ENCODE measurements at places on chromosomes 12 and 14.
A peak's percentile ranks its signal among the peaks of the same experiment; 100 is the strongest.

DNA sequence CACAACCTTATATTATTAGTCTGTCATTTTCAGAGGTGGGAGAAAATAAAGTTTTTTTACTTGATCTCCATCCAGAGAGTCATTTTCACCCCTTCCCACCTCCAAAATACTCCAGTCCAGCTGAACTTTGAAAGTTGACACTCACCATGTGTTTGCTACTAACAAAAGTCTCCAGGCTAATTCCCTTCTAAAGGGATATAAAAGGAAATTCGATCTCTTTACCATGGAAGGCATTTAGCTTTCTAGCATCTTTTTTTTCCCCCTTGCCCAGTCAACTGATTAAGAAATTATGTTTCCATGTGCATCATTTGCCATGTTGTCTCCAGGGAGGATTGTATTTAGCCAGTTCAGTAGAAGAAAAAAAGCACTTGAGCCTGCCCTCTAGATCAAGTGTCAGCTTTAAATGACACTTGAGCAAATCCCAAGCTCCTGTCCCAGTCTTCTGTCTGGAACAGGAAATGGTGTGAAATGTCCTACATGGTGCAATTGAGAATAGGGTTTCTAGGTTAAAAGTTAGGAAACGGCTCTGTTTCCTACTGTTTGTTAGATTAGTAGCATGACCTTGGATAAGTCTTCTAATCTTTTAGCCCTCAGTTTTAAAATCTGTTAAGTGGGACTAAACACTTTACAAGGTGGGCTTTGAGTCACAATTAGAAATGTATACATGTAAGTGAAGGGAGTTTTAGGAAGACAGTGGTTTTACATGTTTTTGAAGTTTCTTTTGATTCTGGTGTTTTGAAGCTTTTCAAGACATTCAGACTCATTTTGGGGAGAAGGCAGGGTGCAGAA, 67.2 kb downstream of the GNS start:
- peak; percentile 88 for DNase-seq

GRCh38 chr14:103545915-103546651, 16.4 kb downstream of the BAG5 start:
- DNase-seq = no peak

DNA sequence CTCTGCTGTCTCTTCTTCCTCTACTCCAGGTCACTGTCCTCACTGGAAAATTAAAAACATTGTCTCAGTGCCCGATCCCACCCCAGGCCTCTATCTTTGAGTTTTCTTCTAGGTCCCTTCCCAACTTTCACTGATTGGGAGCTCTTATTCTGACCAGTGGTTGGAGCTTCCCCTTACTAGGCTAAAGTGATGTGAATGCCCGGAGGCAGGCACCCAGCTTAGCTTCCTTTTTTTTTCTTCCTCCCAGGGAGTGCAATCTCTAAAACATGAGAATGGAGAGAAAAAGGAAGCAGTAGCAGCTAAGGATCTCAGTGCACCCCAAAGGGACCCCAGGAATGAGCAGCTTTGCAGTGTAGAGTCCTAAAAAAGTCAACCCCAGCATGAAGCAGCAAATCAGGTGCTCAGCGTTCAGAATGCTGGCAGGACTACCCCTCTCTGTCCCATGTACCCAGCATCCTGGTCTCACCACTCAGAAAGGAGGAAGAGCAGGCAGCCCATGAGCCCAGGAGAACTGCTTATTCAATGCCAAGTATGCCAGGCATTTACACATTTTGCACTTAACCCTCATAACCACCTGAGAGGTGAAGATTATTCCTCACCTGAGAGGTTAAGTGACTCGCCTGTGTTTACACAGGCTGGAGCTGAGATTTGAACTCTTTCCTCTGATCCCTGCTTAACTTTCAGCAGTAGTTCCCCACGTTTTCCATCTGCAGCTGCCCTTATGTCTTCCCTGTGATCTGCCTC, 146.2 kb upstream of the PWP1 start:
- DNase-seq = no peak

DNA sequence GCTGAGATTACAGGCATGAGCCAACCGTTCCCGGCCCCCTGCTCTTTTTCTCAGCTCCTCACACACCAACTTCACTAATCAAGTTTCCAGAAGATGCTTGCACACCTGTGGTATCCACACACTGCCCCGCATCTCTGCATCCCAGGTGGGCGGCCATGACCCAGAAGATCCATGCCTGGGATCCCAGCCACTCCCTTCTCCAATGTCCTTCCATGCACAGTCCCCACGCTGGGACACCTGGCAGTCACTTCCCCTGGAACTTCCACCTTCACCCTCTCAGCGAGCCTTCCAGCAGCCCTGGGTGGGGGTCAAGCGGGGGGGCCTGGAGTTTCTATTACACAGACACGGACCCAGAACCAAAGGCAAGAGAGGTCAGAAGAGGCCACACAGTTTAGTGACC, 107.8 kb downstream of the CALM1 start:
- no peak for DNase-seq

DNA sequence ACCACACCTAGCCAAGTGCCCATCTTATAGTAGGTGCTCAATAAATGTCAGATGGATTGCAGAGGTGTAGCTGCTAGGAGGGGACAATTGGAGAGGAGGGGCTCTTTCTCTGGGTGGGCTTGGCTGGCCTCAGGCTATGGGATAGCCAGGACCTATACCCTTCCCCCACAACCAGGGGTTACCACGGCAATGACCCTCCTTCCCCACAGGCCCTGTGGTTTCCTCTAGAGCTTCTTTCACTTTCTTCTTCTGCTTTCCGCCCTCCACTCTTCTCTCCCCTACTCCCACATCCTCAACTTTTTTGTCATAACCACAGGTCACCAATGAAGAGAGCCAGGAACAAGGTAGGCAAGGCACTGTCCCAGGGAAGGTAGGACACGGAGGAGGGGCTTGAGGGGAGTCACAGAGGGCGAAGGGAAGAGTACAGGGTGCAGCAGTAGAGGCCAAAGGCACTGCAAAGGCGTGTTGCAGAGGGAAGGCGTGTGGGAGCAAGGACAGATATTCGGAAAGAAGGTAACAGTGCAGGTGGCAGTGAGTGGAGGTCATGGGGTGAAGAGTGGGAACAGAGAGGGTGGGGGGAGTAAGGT, 1.9 kb upstream of the ITGB7 start:
- no peak for DNase-seq

GRCh38 chr14:26730929-26731618, 133.2 kb upstream of the NOVA1 start:
- peak; percentile 57 for DNase-seq

- no peak for DNase-seq
These were observed 108.7 kb downstream of the CACNA1C start for GRCh38 chr12:2161473-2161872.

GRCh38 chr12:19623751-19624399, 184.6 kb downstream of the AEBP2 start:
- no peak for DNase-seq

- no peak for DNase-seq
These were observed 10.8 kb upstream of the HSPB8 start for GRCh38 chr12:119167902-119168301.

- no peak for DNase-seq
These were observed 57.6 kb upstream of the BEGAIN start for GRCh38 chr14:100644784-100645183.

- peak; percentile 96 for DNase-seq
These were observed 2.2 kb upstream of the KLRG1 start for GRCh38 chr12:8987163-8987562.

DNA sequence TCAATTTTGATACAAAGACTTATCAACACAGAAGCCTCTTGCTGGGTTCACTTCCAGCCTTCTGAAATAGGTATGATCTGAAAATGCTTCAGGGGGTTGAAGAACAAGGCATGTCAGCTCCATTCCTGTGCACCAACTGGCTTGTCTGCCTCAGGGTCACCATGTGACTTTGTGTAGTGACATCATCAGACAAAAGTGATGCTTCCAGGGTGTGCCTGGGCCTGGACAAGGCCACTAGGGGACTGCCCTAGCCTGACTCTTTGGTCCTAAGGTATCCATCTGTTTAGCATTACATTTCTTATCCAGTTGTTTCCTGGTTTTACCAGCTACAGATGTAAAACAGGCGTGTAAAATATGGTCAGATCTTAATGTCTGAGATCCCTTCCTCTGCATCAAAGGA, 155.6 kb downstream of the CAND1 start:
- DNase-seq = no peak

GRCh38 chr14:46490238-46490685, 161.3 kb downstream of the RPL10L start:
- DNase-seq = peak; percentile 50

- DNase-seq = no peak
These were observed 481.4 kb upstream of the TMEM132C start for GRCh38 chr12:127785540-127785939.

DNA sequence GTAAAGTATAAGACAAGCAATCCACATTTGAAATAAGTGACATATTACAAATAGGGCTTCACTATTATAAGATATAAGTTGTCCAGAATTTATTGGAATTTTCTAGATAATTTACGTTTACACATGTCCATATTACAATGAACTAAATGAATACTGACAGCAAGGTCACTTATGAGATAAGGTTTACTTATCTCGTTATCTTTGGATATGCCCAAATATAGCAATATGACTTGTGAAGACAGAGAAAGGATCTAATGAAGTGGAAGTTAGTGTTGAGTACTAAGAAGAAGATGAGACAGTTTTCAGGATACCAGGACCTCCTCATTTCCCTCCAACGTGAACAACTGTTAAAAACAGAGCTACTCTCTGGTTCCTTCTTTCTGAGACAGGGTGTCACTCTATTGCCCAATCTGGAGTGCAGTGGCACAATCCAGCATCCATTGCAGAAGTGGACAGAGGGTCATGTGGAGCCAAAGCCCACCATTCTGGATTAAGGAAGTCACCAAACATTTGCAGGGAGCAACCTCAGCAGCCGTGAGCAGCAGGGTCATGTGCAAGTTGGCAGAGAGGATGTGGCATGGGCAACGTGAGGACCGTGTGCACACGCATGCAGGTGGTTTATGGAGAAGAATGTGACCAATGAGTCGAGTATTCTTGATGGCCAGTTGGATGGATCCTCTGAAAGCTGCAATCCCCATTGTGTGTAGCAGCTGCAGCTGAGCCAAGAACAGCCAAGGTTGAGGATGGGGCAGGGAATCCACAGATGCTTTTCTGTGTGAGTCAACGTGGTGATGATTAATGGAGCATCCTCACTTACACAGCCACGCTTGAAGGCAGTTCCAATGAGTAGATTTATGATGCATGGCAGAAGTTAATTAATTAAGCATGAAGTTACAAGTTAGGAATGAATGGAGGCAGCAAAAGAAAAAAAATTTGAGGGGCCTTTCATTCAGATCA, 111.0 kb downstream of the BICD1 start:
- DNase-seq = no peak

DNA sequence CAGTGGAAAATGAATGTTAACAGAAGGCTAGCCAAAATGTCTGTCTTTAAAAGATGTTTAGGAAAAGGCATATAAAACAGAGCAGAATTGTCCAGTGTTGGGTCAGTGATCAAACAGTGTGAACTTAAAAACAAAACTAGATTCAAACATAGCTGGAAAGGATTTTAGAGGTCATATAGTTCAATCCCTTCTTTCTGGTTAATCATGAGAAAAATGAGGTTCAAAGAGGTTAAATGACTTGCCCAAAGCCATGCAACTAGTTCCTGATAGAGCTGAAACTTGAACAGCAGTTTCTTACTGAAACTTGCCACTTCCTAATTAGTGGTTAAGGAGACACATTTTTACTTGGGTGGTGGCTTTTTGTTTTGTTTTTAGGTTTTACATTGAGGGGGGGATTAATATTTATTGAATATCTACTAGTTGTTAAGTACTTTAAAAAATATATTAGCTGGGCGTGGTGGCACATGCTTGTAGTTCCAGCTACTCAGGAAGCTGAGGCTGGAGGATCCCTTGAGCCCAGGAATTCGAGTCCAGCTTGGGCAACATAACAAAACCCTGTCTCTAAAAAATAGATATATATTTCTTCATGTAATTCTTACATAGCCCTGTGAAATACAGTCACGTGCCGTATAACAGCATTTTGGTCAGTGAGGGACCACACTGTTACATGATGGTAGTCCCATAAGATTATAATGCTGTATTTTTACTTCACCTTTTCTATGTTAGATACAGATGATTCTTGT, 20.4 kb downstream of the ACVR1B start:
- no peak for DNase-seq

DNA sequence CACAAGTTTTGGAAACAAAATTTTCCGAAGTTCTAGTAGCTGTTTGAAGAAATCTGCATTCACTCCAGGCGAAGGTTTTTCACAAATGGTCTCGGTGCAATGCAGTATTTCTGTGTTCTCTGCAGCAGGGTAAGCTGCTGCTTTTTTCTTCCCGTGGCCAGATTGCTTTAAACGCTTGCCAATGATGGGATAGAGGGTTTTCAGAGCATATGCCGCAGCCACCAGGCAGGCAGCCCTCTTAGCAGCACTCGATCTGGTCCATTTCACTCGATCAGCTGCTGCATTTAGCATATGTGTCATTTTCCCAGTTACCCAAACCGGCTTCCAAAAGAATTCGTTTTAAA, 315 bp downstream of the ABCD2 start:
- peak; percentile 74 for DNase-seq

DNA sequence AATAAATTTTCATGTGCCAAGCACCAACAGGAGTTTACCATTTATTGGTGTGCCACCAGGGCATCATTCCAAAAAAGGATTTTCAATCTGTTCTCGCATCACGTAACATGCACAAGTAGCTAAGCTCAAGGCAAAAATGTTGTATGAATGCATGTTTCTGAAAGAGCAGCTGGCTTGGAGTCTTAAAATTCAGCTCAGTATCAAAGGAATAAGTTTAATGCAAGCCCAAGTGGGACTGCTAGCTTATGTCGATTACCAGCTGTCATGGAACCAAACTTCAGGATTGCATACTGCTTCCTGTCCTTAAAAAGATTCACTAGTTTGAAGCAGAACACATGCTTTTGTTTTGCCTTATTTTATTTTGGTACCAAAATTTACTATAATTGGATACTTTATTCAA, 437.0 kb downstream of the FSCB start:
- DNase-seq = no peak

GRCh38 chr14:75469606-75470237, 41.9 kb downstream of the JDP2 start:
- no peak for DNase-seq

GRCh38 chr12:120662879-120663278, 22.5 kb downstream of the CABP1 start:
- no peak for DNase-seq

DNA sequence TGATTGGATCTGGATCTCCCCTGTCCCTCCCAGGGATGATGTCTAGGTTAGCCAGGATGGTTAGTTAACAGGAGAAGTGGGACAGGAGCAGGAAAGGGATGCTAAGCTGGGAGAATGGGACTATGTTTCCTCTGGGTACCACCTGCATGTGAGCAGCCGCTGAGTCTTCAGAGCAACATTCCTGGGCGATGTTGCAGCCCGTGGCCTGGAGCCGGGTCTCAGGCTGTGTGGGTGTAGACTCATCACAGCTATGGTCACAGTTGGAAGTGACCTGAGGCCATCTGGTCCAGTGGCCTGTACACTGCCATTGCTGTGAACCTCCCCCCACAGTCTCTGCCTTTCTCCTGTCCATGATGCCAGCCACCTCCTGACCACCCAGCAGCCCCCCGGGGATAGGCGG, 422.6 kb downstream of the DPF3 start:
- no peak for DNase-seq
